Ecto neural progenitor cell (in vitro differentiated cells): ENCODE measurements at places on chromosomes 5 and 9.

GRCh38 chr9:133046196-133046899 is 15.4 kb upstream of the CEL start:
- DNase-seq, result no peak

- DNase-seq, result no peak
These were observed 19.7 kb downstream of the WWC1 start for GRCh38 chr5:168311061-168311566.

GRCh38 chr5:123116058-123116457 is 27.0 kb downstream of the PRDM6 start:
- no peak for DNase-seq

GRCh38 chr5:80204808-80205614 is 50.8 kb downstream of the SERINC5 start:
- DNase-seq, result no peak

- no peak for DNase-seq
These were observed 529.2 kb downstream of the EBF1 start for GRCh38 chr5:158570502-158570901.

GRCh38 chr9:123550012-123550411 is 194.0 kb downstream of the CRB2 start:
- no peak for DNase-seq

- DNase-seq, result no peak
These were observed 56.4 kb upstream of the ISL1 start for GRCh38 chr5:51326844-51327243.

DNA sequence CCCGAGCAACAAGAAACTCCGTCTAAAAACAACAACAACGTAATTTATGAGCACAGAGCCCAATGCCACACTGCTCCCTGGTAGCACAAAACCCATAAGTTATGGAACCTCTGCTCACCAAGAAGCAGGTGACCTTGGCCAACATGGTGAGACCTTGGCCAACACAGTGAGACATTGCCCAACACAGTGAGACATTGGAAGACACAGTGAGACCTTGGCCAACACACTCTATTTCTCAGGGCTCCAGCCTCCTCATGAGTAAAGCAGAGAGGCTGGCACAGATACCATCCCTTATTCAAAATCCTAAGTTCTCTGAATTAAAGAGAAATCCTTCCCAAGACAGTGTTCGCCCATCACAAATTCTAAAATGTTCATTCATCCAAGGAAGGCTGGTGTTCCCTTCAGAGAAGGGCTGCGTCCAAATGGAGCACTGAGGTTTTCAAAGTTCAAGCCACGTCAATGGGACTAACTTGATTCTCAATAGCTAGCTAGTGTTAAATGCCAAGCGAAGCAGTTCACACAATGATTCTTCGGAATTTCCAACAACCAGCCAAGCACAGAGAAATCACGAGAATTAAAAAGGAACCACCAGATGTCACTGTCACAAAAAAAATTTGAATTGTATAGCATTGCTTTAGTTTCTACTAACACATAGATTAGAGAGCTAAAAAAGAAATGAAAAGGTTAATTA is 29.5 kb downstream of the TTC39B start:
- no peak for DNase-seq
